ENCODE measurements at places on chromosomes 6 and 20.

DNA sequence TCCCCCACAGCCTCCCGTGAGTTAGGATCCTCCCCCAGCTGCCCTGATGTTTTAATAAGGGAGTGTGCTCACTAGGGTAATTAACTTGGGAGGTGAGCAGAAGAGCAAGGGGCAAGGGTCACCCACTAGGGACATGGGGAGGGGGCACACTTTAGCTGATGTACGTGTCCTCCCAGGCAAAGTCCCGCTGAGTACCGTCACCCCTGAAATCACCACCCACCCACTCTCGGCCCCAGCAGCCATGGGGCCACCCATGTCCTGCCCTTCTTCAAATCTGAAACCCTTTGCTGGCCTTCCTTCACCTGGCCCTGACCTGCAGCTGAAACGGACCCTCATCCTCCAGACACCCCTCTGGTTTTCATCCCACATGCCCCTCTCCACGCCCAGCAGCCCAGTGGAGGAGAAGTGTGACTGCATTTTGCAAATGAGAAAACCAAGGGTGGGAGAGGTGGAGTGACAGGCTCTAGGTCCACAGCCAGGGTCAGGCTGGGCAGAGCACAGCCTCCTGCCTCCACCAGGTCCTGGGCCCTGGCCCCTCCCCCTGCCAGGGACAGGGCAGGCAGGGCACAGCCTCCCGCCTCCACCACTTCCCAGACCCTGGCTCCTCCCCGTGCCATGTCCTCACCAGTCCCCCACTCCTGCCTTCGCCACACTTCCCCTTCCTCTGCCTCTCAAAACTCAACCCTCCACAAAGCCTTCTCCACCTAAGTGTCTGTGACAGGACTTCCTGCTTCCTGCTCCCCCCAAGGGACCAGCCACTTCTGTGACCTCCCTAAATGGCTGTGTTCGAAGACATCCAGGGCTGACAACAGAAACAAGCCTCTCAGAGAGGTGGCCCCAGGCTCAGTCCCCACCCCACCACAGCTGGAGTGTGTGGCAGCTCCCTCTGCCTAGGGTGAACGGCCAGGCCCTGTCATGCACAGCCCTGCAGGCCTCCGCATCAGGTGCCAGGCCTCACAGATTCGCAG is 15.1 kb downstream of the ACSS1 start:
- DNase-seq, result no peak

GRCh38 chr6:128033156-128033555 is 132.3 kb upstream of the THEMIS start:
- DNase-seq, result no peak

GRCh38 chr6:5995949-5996713 is 10.6 kb downstream of the NRN1 start:
- peak; percentile 92 for DNase-seq

- DNase-seq, result no peak
These were observed 118.5 kb downstream of the SNX5 start for GRCh38 chr20:17849901-17850683.

DNA sequence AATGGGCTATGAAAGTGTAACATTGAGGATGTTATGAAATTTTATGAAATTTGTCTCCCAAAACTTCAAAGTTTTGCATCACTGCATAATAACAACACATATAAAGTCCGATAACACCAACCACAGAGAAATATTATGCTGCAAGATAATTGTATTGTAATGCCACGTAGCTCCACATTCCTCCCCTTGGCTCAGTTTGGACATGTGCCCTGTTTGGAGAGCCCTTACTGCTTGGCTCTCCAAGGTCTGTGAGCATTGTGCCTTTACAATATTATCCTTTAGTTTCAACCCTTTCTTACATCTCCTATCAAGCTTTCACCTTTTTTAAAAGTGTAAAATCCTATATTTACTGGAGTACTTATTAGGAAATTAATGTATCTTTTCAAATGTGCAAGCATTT is 10.8 kb downstream of the HBS1L start:
- DNase-seq, result no peak

- DNase-seq, result no peak
These were observed 104.9 kb upstream of the CEP162 start for GRCh38 chr6:84332139-84333034.

DNA sequence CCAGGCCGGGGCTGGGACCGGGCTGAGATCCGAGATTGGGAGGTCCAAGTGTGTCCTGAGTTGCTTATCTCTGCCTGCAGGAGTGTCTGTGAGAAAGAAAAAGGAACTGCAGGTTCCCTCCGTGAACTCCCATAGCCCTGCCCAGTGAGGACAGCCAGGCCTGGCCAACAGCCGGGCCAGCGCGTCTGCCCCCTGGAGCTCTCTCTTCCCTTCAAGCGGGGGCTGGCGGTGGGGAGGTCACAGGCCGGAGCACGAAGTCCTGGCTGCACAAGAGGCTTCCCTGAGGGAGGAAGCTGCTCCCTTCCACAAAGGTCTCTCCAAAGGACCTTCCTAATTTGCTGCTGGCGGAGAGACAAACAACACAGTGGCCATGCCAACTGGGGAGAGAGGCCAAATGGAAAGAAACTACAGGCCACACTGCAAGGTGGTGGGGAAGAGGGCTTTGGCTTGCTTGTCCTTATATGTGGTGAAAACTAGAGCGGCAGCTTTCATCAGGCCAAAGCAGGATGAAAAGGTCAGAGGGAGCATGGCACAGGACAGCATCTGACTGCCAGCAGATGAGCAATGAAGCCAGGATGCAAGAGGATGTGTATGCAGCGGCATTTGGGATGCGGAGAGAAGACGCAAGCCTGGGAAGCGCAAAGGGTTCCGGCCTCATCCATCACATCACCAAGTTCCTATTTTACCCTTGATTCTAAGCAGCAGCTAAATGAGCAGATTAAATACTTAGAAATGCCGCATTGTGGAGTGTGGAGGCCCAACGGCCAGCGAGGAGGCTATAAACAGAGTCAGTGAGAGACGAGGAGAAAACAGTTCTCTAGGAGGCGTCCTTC is 260.0 kb downstream of the ERMARD start:
- DNase-seq, result no peak

DNA sequence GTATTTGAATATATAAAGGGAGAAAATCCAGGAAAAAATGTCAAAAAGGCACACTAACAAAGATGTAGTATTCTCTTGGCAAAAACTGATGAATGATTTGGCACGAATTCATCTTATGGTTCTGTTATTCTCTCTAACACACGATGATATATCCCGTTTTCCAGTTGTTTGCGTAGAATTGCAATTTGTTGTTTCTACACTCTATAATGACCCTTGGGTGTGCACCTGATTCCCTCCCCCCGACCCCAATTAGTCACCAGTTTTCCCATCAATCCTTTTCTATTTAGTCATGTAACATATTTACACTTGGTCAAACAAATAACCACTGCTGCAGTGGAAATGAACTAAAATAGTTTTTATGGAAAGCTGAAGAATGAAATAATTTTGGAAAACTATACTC is 1.5 kb upstream of the ARID1B start:
- peak; percentile 50 for DNase-seq

DNA sequence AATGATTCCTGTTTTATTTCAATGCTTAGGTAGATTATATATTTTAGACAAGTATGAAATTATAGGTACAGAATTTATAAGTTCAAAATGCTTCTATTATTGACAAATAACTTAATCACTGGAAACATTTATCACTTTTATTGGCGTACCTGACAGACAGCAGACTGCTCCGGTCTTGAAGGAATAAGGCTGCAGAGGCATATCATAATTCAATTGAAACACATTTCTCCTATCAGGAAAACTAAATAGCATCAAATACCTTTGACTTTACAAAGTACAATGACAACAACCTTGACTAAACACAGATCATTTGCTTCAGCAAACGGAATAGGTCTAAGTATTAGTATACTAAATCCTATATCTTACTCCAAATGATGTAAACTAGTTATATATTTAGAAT is 91.3 kb downstream of the GRIK2 start:
- DNase-seq, result no peak

GRCh38 chr6:53986165-53986720 is 125.0 kb upstream of the MLIP start:
- peak; percentile 69 for DNase-seq

DNA sequence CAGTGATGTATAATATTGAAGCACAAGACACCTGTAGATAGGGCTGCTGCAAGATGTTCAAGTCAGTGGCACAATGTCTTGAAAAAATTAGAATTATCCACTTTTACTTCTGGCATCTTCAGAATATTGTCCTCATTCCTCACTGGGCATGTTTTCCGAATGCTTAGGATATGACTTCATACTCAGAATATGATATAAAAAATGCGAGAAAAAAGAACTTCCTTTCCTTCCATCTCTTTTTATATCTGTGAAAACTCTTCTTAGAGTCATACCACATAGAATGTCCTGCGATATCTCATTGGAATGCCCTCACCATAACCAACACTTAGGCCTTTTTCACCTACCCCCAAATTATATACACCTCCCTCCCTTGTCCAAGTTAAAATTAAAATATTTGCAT is 4.6 kb downstream of the MAS1L start:
- no peak for DNase-seq

DNA sequence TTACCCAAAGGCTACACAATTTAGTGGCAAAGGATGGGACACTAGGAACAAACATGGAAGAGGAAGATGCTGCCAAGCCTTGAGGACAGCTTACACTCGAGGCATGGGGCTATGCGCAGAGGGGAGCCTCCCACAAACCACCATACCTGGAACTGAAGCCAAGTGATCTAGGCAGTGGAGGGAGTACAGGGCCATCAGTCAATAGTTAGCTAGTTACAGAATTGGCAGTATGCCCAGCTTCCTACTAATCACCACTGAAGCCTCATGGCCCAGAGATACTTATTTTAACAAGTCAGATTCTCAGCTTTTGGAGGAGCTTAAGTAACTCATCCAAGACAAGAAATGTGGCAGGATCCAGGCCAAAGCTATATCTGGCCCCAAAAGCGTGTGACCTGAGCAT is 226.6 kb upstream of the MOCS1 start:
- peak; percentile 41 for DNase-seq

- DNase-seq, result no peak
These were observed 110.5 kb downstream of the ARHGAP18 start for GRCh38 chr6:129599467-129599866.

DNA sequence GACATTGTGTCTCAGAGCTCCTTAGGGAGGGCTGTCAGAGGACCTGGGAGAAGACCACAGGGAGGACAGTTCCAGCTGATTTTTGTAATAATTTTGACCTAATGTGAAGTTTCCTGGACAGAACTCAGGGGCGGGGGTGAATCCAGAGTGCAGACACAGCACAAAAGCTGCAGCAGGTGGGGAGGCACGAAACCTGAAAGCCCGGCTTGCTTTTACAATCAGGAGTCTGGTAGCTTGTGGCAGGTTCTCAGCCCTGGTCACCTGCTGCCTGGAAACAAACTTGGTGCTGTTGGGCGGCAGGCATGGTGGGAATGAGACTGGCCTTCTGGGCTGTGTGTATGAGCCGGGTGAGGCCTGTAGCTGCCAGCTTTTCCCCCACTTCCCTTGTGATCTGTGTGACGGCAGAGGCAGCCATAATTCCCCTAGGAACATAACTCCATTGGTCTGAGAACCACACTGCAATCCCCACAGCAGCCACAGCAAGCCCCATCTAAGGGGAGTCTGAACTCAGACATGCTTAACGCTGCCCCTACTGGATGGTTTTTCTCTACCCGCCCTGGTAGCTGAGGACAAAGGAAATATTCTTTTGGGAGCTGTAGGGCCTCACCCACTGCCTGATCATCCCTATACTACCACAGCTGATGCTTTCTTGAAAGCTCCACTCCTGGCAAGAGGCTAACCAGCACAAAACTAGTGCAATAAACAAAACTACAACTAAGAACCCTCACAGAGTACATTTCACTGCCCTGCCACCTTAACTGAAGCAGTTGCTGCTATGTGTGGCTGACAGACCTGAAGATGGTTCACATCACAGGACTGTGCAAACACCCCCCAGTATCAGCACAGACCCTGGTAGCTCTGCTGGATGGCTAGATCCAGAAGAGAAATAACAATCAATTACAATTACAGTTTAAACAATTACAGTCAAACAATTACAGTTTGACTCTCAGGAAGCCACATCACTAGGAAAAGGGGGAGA is 1055.1 kb upstream of the GJE1 start:
- DNase-seq, result peak; percentile 17

DNA sequence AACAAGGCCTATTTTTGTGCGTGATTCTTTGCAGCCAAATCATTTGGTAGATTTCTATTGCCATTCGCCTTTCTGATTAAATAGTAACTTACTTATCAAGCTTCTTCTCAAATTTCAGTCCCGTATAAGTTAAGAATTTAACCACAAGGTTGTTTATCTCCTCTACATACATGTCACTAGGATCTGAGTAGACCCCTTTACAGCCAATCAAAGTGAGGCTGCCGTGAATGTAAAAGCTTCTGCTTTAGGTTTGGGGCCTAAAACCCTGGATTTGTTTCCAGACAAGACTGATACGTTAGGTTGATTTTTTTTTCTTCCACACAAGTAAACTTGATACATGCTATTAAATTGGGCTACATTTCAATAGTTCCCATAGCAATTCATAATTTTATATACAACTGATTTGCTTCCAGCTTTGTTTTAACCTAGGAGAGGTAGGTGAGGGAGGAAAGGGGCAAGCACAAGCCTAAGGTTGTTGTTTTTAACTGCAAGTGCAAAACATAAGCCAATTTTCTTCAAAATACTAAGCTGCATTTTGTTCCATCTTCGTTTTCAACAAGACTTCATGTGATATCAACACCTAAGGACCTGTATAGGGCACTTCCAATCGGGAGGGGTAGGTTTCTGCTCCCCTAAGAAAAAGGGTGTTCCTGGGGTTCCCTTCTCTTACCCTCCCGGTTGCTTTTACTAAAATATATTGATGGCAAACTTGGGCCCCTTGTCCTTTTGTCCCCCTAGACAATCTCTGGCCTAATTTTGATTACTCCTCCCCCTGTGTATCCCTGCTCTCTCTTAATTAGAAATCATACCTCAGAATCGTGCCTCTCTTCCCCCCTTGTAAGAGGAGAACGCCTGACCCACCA is 1.7 kb downstream of the RANBP9 start:
- peak; percentile 40 for DNase-seq

DNA sequence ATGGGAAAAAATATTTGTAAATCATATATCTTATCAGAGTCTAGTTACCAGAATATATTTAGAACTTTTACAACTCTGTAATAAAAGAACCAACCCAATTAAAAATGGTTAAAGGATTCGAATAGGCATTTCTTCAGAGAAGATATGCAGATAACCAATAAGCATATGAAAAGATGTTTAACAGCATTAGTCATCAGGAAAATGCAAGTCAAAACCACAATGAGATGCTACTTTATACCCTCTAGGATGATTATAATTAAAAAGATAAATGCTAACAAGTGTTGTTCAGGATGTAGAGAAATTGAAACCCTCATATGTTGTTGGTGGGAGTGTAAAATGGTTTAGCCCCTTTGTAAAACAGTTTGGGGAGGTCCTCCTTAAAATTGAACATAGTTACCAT is 94.1 kb downstream of the LRRC1 start:
- DNase-seq, result no peak

GRCh38 chr6:72704979-72705378 is 83.1 kb downstream of the KCNQ5 start:
- DNase-seq, result no peak

- no peak for DNase-seq
These were observed 57.9 kb upstream of the MLN start for GRCh38 chr6:33861722-33862121.

All from NCI-H748 treated with DMSO at 0.1 percent for 48 hours (cell line).